ENCODE measurements at places on chromosomes 2 and 18.

- DNase-seq, result no peak
Measured at GRCh38 chr2:100211521-100211920, 69.1 kb upstream of the AFF3 start.

- DNase-seq, result no peak
Measured at GRCh38 chr2:64944484-64944883, 44.7 kb upstream of the SLC1A4 start.

DNA sequence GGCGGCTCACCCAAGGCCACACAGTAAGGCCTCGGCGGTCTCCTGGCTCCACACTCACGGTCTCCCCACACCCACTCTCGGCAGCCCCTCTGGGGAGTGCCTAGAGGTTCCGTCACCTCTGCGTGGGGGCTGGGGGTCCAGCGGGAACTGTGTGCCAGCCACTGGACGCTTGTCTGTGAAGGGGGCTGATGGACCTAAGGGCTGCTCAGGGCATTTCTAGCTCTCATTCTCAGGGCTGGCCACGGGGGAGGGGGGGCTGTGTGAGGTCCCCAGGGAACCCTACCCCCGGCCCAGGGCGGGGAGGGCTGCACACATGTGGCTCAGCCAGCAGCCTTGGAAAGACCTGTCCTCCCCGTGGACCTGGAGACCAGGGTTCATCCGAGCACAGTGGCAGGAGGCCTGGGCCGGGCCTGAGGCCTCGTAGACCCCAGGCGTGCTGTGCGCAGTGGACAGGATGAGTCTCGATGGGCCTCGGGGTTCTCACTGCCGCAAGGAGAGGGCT lies 27.1 kb upstream of the ODC1 start:
- no peak for DNase-seq

DNA sequence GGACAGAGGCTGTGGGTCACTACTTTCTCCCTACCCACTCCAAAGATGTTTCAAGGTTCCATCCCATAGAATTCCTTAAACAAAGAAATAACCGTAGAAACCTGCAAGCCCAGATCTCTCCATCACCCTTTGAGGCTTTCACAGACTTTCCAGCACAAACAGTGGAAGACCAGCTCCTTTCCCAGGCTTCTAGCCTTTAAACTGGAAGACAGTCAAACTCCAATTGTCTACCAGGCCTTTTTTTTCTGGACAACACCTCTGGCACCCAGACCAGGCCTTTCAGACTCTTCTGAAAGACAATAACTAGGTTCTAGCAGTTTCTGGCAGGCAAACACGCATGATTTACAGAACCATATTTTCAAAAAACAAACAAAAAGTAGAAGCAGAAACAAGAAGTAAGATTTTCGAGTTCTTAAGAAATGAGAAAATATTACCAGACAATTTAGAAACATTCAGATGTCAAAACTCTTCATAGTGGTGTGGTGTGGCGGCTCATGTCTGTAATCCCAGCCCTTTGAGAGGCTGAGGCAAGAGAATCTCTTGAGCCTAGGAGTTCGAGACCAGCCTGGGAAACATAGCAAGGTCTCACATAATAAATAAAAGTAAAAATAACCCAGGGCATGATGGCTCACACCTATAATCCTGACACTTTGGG lies 106.8 kb upstream of the MSH2 start:
- no peak for DNase-seq

DNA sequence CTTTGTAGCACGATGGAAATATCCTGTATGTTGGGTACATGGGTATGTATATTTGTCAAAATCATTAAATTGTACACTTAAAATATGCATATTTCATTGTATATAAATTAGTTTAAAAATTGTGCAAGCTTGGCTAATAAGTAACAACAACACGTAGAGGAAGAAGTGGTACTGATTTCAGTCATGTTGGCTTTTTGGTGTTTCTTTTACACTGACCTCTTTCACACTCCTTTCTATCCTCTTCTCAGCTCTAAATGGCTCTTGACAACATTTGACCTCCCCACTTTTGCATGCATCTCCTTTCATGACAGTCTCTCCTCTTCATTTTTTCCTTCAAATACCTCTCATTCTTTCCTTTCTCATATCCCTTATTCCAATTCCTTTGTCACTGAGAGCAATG lies 801.4 kb upstream of the ZEB2 start:
- DNase-seq, result no peak

DNA sequence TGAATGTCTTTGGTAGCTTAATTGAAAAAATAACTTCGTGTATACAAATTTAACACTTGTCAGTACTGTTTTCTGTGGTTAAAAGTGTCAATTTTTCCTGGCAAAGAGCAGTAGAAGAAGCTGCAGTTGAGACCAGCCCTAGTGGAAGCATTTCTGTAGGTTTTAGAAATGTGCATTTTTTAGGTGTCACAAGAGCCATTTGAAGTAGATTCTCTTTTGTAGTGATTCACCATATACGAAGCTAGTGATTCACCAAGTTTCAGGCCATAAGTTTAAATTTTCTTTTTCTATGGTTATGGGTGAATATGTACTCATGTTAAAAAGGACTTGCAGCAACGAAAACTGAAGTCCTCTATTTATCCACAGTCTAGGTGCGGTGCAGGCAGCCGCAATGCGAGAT lies 4.2 kb downstream of the NABP1 start:
- DNase-seq, result no peak

DNA sequence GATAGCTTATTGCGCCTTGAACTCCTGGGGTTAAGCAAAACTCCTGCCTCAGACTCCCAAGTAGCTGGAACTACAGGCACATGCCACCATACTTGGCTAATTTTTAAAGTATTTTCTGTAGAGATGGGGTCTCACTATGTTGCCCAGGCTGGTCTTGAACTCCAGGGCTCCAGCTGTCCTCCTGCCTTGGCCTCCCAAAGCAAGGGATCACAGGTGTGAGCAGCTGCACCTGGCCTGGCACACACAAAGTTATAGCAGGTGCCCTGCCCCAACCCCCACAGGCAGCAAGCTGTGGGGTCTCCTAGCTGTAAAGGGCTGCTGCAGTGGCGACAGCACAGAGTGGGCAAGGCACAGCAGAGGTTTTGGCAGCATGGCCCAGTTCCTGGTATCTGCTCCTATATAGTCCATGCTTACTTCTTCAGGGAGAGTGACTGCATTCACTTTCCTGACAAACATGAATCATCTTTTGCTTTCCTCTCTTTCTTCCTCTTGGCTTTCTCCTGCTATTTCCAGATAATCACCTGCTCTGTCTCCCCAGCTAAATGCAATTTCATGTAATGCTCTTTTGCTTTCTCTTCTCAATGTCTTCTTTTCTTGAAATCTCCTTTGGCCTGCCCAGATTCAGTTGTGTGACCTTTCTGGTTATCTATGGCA lies 27.3 kb upstream of the METAP1D start:
- DNase-seq, result no peak
